ENCODE measurements at places on chromosomes 7 and 10.

DNA sequence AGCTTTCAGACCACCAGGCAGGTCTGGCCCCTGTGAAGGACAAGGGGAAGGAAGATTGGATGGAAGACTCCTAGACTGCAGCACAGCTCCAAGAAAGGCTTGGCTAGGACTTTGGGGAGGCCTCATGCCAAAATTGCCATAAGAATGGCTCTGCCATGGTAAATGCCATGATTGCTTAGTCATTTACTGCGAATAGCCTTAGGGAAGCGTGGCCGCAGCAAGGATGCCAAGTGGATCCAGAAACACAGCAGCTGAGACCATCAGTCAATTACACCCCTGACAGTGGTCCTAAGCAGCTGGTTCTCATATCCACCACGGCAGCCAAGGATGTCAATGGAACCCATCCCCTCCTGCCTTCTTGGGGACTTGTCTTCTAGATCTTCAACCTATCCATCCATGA lies 88.2 kb upstream of the AUTS2 start:
- DNase-seq: no peak

DNA sequence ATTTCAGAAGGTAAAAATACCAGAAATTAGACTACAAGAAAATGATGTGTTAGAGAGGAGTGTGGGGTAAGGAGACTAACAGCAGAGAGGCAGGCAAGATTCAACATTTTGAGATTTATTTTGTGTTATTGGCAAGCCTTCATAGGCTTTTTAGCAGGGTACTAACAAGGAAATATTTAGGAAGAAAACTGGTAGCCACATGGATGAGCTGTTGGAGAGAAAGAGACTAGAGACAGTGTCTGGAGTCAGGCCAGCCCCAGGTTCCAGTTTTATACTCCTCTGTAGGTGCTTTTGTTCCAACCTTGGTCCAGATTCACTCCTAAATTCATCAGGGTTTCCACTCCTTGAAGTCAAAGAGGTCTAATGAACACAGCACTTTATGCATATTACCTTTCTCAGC lies 41.1 kb downstream of the GPRIN2 start:
- DNase-seq: no peak

GRCh38 chr7:27237735-27238334 lies 4.8 kb upstream of the EVX1 start:
- DNase-seq: no peak

DNA sequence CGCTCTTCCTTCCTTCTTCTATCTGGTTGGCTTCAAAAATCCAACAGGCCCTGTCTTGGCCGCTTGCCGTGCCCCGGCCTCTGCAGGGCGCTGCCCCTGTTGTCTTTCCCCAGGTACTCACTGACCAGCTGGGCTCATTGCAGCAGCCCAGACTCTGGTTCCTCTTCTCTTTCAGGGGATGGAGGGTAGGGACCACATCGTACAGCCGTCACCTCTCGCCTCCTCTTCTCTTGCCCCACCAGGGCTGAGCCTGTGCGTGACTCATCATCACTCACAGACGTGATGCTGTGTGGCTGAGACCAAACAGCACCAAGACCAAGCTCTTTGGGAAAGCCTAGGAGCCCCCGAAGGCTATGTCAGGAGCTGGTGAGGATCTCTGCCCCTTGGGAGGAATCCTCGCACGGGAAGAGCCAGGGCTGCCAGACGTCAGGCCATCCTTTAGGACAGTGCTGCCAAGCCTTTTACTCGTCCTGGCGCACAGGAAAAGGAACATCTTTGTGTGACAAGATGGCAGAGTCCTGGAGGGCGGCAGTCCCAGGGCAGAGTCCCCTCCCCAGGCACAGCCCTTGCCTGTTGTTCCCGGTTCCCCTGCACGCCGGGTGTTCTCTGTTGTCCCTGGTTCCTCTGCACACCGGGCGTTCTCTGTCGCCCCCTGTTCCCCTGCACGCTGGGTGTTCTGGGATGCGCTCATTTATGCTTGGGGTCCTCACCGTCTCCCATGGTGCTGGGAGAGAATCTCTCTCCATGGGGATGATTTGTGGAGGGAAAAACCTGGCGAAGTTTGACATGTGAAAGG lies 188.5 kb upstream of the SHH start:
- DNase-seq: no peak

DNA sequence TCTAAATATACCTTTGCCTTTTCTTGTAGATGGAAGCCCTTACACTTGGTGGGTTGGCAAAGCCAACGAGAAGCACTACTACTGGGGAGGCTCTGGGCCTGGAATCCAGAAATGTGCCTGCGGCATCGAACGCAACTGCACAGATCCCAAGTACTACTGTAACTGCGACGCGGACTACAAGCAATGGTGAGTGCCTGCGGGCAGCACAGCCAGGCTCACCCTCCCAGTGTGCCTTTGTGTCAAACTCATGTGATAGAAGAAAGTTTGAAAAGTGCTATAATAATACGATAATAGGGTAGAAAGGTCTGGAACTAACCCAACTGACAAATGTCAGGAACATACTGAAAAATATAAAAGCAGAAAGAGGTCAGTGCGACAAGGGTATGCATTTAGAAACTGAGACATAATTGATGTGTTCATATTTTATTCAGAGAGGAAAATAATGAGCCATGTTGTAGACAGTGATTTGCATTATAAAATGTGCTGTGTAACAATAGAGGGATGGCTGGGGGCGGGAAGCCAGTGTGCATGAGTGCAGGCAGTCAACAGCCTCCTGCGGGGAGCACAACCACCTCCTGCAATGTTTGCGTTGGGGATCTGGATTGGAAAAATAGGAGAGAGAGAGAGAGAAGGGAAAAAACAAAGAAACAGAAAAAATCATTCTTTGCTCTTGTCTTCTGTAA lies 686.9 kb upstream of the C7orf33 start:
- no peak for DNase-seq

DNA sequence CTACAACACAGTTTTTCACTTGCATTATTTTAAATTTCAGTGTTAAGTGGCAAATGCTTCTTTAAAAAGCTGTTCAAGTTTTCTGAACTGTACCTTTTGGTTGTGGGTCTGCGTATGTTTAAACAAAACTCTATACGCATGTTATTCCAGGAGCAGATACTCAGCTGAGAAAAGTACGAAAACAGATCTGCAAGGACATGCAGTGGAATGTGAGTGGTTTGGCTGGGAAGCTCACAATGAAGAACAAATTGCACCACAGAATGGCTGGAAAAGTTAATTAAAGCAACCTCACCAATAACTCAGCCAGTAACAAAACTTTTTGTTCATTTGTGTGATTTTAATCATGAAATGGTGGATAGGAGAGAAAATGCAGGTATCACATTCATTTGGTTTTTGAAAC lies 17.6 kb downstream of the GLI3 start:
- DNase-seq: no peak
